ENCODE measurements at places on chromosomes 6 and 20.

- no peak for DNase-seq
Observed at GRCh38 chr20:40090236-40090635, 598.8 kb downstream of the MAFB start.

GRCh38 chr6:166439366-166440091, 56.8 kb upstream of the MPC1 start:
- DNase-seq = no peak

DNA sequence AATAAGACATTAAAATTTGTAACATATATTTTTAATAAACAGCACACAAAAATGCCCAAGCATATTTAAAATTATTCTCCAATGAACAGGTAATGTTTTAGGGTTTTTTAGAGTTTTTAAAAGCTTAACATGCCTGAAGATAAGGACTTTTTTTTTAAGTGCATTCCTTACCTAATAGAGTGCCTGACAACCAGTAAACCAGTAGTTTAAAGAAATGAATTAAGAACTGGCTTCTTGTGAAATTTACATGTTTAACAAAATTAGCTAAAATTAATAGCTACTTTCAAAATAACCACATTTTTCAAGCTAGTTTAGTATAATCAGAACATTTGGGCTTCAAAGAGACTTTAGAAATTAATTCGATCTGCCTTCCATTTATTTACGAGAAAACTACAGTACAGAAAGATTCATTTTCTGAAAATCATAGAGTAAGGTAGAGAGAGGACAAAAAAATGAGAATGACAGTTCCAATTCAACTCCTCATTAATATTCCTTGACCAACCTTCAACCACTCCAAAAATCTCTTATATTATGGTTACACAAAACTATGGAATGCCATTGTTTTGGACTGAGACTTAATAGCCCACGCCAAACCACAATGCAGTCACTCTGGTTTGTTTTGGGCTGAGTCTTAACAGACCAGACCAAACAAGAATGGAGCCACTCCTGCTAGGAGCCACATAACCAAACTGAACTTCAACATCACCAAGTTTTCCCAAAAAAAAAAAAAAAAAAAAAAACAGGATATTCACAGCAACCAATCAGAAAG, 5.7 kb upstream of the PLN start:
- no peak for DNase-seq

- no peak for DNase-seq
Observed at GRCh38 chr6:15677822-15678221, 15.0 kb upstream of the DTNBP1 start.

GRCh38 chr20:52621401-52621800, 350.8 kb upstream of the TSHZ2 start:
- no peak for DNase-seq
